ENCODE measurements at places on chromosomes 2 and 18.

DNA sequence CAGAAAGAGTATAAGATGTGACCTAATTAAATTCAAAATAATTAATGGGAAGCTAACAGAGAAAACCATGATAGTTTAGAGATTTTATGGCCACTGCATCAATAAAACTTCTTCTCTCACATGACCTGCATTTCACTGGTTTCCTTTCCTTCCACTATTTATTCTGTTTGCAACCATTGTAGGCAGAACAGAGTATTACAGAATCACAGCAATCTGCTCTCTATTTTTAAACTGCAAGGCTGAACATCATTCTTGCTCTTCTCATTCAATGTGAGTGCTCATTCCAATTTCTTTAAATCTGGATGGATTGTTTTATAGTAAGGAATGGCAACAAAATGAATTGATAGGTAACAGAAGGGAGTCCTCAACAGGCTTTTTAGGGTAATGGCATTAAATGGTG lies 715.5 kb upstream of the RAB6C start:
- no peak for DNase-seq

DNA sequence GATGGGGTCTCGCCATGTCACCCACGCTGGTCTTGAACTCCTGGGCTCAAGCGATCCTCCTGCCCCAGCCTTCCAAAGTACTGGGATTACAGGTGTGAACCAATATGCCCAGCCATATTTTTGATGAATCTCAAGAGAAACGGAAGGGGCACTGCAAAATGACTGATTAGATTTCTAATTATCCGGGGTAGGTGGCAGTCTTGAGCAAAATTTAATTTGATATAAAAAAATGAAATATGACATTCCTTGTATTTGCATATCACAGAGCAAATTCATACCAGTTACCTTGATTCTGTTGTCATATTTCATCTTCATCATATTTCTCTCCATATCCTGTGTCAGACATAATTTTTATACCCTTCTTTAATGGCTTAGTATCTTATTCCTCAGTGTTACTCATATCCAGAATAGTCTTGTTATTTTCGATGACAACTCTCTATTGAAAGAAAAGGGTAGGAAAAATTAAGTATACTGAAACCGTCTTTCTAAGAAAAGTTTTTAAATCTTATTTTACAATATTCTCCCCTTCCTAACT lies 30.0 kb upstream of the RTN4 start:
- no peak for DNase-seq

- no peak for DNase-seq
Observed at GRCh38 chr18:24267878-24268277, 129.0 kb downstream of the CABYR start.

- DNase-seq = no peak
Observed at GRCh38 chr2:62740221-62740620, 34.7 kb downstream of the EHBP1 start.

DNA sequence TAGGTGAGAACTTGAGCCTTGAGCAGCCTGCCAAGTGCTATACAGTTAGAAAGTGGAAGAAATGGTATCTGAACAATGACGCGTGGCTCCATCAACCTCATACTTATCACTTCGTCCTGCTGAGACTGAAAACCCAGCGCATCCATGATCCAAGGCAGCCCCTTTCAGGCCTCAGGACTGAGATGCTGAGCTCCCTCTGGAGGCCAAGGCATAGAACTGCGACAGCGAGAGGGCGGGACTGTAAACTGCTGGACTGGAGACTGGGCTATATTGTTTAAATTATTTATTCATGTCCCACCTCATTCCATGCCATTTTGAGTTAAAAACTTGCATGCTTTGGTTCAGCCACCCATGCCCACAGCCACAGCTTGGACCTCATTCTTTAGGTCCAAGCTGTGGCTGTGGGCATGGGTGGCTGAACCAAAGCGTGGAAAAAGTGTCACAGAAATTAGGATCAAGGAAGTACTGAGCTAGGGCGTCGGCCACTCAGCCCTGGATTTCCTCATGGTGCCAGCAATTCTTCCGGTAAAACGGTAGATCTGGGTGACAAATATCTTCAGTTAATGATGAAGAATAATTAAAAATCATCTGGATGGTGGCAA lies 195.5 kb downstream of the L3MBTL4 start:
- no peak for DNase-seq

GRCh38 chr2:241121008-241121407 lies 18.9 kb upstream of the MTERF4 start:
- no peak for DNase-seq

- DNase-seq = no peak
Observed at GRCh38 chr2:231397011-231397927, 1.8 kb downstream of the B3GNT7 start.

- DNase-seq = no peak
Observed at GRCh38 chr2:9660154-9660553, 29.4 kb upstream of the YWHAQ start.

DNA sequence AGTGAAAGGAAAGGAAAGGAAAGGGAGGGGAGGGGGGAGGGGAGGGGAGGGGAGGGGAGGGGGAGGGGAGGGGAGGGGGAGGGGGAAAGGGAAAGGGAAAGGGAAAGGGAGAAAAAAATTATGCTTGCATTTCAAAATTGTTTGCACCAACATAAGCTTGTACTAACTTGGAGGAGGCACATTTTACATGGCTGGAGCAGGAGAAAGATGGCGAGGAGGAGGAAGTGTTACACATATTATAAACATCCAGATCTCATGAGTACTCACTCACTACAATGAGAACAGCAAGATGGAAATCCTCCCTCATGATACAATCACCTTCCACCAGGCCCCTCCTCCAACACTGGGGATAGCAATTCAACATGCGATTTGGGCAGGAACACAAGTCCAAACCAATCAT lies 660.2 kb upstream of the CDH2 start:
- no peak for DNase-seq

DNA sequence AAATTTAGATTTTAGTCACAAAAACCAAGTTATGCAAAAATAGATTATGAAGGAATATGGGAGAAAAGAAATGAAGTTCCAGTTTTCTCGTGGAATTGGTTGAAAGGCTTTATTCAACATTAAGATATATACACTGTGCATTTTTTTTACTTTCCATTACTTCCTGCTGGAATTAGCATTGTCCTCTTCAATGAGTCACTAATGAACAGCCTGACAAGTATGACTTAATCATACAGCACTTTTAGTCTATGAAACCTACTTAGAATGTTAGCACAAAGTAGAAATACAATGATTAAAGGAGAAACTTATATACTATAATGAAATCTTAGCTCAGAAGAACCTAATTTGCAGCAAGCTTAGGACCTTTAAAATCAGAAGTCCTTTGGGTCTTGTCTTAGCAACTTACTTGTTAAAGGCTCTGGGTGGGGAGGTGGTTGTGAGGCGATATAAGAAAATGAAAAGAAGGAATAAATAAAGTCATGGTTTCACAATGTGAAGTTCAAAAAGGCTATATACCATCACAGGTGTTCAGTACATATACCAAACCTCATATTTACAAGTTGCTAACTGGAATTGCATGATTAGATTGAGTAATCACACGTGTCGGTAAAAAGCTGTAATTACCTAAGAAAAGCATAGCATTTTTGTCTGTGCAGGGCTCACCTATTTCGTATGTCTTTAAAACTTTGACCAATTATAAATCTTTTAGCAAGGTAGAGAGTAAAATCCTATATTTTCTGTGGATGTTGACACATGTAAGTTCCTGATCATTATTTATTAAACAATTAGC lies 236.8 kb downstream of the CAMKMT start:
- DNase-seq = no peak

GRCh38 chr2:232335859-232336215 lies 42.7 kb upstream of the ALPP start:
- no peak for DNase-seq

DNA sequence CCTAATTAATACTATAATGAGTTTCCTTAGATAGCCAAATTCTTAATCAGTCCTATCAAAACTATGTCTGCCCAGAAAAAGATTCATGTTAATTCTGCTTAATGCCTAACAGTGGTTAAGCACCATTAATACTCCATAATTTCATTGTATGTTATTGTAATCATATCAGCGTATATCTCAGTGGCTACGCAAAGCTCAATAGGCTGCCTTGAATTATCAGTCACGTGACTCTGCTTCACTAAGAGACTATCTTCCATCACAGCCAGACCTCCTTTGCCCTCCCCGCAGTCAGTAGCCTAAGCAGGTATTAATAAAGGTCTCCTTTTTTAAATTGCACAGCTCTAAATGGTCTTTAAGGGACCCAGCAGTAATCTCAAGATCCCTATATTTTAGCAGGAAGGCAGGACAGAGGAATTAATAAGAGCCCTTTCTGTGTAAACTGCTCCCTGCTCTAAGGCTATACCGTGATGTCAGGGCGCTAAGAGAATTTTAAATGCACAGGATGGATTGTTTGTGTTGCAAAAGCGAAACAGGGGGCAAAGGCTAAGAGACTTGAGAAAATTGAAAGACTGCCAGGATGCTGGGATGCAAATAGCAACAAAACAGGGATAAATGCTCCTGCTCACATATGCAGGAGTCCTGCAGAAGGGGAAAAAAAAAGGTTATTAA lies 215.6 kb upstream of the POU3F3 start:
- no peak for DNase-seq

DNA sequence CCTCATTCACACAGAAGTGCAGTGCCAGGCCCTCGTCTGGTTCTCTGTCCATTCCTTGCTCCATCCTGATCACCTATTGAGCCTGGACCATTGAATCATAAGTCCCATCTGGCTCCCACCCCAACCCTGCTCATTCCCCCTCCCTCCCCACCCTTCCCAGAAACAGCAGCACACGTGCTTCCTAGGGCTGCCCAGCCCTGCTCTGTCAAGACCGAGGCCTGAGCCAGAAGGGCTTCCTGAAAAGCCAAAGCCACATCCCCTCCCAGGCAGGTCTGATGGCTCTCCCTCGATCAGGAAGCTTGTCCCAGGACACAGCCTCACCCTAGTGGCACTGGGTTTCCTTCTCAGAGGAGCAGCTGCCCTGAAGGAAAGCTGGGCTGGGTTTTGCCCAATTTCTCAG lies 79.8 kb upstream of the FZD7 start:
- DNase-seq = no peak

DNA sequence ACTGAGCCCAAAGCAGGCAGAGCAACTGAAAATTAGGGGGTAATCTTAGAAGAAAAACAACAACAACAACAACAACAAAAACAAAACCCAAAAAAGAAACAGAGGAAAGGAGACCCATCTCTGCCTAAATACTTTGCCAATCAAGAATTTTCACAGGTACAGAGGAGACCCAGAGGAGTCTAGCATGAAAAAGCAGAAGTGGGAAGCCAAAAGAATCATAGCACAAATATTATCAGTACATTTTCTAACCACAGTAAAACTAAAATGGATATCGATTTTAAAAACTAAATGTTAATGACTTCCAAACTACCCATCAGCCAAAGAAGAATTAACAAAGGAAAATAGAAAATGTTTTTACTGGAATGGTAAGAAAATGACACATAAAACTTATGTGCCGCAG lies 148.1 kb downstream of the BAZ2B start:
- DNase-seq = no peak

DNA sequence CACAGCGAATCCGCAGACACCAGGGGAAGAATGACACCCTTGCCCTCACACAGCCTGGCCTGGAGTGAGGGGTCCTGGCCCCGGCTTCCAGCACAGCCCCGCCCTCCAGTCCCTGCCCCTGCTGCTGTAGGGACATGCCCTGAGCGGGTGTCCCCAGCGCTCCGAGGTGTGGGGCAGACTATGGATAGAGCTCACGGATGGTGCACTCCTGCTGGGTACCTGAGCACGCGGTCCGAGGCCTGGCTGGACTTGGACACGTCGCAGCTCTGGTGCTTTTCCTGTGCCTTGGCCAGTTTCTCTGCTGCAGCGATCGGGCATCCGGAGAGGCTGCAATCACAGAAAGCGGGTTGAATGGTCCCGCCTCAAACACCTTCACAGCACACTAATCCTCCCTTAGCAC lies 165.7 kb upstream of the PXDN start:
- DNase-seq = no peak

DNA sequence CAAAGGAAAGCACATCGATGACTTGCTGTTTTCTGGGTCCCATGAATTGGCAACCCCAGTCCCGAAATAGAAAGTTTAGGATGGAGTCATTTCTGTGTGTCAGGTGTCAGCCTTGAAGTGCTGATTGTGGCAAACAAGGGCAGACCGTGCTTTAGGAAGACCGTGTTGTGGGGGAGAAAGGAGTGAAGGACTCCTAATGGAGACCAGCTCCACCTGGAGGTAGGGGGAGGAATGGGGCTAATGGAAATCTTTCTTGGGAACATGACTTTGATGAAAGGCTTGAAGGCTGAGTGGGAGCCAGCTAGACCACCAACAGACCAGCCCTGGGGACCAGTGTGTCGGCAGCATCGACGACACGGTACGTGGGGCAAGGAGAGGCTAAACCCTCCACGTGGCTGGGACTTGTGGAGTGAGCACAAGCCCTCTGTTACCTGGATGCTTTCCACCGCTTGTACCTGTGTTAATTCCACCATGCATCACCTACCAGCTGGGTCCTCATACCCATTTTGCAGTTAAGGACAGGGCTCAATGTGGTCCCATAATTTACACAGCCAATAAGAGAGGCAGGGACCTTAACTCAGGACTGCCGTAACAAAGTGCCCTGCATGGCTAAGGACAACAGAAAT lies 104.2 kb downstream of the SH3BP4 start:
- no peak for DNase-seq

DNA sequence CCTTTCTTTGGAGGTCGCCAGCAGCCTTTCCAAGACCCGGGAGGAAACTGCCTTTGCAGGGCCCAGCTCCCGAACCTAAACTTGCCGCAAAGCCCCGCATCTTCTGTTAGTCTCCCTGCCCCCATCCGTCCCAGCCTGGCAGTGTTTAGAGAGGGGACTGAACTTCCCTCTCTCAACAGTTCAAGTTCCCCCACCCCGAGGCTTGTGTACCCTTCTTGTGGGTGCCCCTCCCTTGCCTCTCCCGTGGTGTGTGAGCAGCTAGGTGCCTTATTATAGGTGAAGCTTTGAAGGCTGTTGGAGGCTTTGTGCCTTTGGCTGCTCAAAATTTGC lies 1.4 kb downstream of the LBH start:
- DNase-seq = no peak

DNA sequence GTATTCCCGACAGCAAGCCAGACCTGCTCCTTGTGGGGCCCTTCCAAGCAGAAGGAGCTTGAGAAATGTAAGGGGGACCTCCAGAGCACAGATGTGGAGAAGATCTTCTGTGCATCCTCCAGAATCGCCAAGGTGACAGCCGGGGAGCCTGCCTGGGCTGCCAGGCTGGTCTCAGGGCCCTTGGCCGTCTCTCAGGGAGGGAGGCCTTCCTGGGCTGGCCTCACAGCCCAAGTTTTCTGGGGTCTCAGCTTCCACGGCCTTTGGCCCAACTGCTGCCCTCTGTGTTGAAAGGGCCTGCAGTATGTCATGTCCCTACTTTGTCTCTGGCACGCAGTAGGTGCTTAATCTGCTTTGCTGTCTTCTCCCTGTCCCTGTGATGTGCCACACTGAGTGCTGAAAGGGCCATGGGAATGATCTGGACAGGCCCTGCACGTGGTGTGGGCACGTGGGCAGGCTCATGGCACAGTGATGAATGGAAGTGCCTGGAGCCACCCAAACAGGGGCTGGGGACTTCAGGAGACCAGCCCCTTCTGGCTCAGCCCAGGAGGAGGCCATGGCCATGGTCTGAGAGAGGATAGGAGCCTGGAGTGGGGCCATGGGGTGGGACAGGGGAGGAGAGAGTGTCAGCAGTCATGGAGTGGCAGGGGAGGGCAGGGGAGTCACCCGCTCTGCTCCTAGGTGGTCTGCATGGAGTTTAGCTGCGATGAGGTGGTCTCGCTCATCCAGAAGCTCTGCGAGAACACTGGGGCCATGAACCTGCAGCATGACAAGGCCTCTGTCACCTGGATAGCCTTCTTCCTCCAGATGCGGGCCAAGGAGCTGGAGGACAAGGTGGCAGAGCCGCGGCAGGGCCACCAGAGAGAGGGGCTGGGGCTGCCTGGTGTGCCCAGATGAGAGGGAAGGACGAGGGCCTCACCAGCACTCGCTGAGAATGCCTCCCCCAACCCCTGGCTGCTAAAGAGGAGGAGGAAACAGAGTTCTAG lies 35.4 kb downstream of the HJURP start:
- no peak for DNase-seq
